Hypothalamus (tissue), 51 donors: ENCODE measurements at places on chromosomes 2 and 18.

DNA sequence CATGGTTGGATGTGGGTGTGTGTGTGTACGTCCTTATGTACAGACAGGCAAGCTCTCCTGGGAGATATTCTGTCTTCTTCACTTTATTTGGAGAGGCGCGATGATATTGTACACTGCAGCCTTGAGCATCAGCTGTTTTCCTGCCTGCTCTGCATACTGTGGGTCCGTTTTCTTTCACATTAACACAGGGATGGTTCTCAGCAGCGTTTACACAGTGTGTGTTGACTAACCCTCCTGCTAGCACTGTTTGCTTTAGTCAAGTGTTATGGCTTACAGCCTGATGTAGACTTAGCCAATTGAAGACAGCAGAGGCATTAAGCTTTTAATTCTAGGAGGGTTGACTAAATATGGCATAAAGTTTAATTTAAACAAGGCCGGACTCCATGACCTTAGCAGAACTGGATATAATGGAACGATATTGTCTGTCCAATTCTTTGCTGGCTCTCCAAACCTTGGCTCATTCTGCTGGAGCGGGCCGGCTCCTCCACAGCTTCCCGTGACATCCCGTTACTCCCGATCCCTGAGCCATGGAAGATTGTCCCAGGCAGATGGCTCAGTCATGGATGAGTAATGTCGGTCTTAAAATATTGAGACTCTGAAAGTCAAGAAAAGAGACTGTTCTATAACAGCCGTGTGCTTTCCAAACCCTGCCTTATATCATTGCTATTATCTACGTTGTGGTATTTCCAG is 134.7 kb downstream of the TPGS2 start:
- no peak for DNase-seq

- no peak for DNase-seq
Observed at GRCh38 chr2:145190031-145190703, 670.2 kb upstream of the ZEB2 start.

DNA sequence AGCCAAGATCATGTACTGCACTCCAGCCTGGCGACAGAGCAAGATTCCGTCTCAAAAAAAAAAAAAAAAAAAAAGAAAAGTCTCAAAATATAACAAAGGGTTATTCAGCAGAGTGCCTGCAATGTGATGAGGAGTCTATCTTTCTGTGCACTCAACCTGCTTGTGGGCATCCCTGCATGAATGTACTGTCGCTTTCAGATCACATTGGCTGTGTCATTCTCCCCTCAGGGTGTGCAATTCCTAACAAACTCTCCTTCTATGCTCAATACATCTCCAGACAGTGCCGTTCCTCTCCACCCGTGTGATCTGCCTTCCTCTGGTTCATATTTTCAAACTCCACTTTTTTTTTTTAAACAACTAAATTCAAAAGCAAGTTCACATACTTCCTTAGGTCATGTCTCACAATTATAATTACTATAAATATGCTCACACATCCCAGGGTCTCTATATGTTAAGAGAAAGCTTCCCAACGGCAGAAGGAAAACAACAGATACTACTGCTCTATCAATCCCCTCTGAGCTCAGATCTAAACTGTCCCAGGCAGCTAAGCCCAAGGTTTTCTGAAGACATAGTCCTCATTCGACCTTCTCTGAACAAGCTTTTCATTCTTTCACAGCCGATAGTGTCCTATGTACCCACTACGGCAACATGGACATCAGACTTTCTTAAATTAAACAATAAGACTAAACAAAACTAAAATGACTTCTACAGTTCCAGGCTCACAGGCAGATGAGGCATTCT is 35.2 kb downstream of the PTMA start:
- DNase-seq = no peak

GRCh38 chr18:12857991-12858544 is 26.0 kb downstream of the PTPN2 start:
- no peak for DNase-seq

- DNase-seq = no peak
Observed at GRCh38 chr2:208304157-208304556, 38.1 kb downstream of the PIKFYVE start.

DNA sequence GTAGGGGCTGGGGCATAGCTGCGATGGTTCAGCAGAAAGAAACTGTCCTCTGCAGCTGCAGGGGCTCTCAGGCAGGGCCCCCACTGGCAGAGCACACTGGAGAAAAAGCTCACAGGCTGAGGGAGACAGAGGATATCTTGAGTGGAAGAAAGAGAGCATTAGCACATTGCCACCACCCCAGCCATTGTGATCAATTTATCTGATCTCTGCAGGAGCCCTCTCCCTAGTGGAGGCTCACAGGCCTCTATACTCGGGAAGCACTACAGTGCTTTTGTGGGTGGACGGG is 801 bp upstream of the SFTPB start:
- DNase-seq = no peak

- DNase-seq = no peak
Observed at GRCh38 chr2:78549766-78550165, 475.7 kb upstream of the REG3G start.
